CD4-positive, alpha-beta T cell treated with Interleukin-1 beta for 1 hour (primary cell): ENCODE measurements at places on chromosomes 4 and X.

DNA sequence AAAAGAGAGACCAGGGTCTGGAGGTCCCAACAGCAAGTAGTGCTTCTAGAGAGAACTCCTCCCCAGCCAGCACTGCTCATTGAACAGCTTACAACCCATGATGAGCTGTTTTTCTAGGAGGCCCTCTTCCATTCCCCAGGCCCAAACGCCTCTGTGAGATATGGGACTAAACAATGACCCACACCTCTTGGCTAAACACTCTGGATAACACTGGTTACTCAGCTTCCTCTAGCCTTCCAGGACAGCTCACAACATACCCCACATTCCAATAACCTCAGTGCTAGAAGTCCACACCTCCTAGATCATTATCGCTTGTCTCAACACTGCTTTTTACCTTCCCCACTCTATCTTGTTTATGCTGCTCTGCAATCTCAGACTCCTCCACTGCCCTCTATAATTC lies 35.4 kb upstream of the PGRMC2 start:
- DNase-seq: no peak

DNA sequence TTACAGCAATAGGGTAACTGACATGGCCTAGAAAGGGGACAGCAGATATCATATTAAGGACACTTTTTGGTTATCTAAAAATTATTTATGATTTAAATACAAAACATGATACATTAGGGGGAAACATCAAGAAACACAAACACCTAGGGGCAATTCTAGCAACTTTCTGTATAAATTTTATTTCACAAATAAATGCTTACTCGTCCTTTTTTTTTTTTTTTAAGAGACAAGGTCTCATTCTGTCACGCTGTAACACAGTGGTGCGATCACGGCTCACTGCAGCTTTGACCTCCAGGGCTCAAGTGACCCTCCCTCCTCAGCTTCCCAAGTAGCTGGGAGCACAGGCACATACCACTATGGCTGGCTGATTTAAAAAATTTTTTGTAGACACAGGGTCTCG lies 151.8 kb upstream of the BCOR start:
- no peak for DNase-seq

- no peak for DNase-seq
Observed at GRCh38 chrX:6244666-6245065, 16.0 kb upstream of the NLGN4X start.

DNA sequence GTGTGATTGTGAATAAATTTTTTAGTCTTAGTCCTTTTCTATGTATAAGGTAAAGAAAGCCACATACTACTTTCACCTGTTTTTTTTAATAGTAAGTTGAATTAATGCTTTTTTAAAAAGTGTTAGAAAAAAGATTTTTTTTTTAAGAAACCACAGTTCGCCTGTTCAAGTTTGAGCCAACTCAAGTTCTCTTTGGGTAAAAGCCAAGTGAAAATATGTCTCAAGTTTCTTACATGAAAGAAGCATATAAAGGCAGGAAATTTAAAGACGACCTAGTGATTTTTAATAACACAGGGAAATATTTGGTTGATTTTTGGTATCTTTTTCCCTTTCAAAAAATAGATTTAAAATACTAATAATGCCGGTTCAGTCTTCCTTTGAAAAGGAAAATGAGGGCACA lies 369.9 kb upstream of the NR3C2 start:
- no peak for DNase-seq

DNA sequence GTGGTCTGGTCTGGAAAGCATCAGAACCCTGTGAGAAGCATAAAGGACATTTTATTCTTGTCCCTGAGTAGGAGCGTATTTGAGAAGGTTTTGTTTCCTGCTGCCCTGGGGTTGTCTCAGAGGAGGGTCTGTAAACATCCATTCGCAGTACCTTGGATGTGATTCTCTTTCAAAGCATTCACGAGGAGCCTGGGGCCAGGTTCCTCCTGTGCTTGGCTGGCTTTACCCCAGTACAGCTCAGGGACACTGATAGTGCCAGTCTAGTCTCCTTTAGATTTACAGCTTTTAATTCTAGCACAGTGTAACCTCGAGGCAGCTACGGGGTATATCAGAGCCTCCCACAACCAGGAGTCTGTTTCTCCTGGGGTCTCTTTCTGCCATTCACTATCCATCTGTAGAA lies 2.7 kb downstream of the CLRN2 start:
- no peak for DNase-seq

DNA sequence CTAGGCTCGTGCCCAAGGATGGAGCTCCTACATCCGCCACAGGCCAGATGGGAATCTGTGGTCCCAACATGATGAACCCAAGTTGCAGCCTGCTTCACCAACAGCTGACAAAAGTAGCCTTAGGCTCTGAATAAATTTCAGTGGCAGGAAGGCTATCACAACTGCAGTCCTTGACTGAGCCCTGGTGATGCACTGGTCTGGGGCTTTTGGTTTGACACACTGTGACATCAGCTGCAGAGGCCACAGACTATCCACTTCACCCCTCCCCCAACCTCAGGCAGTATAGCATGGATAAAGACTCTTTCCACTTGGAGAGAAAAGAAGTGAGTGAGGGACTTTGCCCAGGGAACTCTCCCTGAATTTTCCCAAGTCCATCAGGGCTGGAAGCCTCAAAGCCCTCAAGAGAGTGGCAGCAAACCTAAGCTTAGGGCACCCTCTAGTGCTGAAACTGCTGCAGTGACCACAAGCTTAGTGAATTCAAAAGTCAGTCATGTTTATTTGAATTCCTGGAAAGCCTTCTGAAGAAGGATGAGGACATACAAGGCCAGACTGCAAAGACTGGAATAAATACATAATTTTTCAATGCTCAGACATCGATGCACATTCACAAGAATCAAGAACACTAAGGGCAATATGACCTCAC lies 135.0 kb upstream of the TENT5D start:
- no peak for DNase-seq

DNA sequence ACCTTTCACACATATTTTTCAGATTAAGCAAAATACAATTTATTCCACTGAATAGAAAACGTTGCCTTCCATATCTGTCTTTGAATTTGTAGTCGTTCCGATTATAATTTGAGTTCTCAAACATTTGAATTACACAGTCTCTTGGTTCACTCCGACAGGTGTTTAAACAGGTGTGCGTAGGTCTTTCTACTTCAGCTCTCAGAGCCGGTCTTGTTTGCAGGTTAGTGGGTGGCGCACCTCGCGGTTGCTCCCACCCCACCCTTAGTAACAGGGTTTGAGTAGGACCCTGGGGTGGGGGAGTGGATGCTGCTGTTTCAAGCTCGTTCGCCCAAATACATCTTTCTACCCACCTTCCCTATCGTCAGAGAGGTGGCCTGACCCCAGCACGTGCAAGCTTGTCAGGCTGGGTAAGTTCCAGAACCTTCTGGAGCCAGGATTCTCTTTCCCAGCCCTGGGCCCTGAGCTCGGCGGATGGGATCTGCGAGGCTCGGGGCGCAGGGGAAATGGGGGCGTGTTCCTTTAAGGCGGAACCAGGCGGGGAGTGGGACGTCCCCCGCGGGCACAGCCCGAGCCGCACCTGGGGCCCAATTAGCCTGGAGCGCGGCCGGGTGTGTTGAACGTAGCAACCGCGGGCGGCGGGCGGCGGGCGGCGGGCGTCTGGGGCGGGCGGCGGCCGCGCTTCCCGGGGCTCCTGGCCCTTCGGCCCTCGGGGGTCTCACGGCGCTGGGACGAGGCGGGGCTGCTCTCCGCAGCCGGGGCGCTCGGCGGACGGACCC lies at the start of gene FAM149A:
Gene FAM149A, plus strand, starts transcription at position 591 of the 776 bp plus-strand sequence.
- DNase-seq: peak; percentile 37

- no peak for DNase-seq
Observed at GRCh38 chr4:10734697-10735096, 50.1 kb upstream of the CLNK start.

- no peak for DNase-seq
Observed at GRCh38 chr4:54065282-54066087, 1.1 kb upstream of the CHIC2 start.

DNA sequence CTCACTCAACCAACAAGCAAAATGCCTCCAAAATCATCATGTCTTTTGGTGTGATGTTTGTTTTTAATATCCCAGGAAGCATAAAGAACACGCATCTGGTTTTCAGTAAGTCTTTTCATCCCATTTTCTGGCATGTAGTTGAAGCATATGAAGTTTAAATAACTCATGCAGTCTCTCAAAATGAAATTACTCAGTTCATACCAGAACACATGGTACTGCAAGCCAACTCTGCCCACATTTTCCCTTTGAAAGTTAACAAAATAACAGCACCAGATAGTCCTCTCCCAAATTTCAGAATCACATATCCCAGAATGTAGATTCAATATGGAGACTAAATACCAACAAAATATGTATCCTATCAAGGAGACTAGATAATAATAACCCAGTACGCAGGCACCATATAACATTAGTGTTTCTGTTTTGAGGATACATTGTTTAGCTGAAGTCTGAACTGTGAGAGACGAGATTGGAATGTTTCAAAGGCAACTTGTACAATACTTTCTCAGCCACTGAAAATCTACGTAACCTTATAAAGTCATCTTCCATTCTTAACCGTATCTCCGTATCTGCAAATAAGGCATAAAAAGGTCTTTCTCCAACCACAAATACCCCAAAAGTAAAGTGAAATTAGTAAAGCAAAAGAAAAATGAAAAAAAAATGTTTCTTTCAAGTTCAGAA lies 23.1 kb downstream of the CORIN start:
- DNase-seq: no peak

DNA sequence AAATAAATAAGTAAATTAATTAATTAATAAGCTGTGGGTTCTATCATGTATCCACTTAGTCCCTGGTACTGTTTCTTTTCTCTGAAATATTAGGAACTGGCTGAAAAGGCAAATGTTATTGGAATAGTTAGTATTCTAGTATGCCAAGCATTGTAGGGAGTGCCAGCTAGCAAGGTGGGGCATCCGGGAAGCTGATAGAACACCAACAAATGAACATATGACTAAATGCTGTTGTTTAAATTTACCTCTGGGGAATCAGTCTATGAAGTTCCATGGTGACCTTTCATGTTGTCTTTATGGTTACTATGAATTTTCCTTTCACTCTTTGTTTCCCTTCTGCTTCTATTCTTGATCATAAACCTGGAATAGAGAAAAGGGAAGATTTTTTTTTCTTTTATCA lies 32.7 kb downstream of the NUDT6 start:
- no peak for DNase-seq

DNA sequence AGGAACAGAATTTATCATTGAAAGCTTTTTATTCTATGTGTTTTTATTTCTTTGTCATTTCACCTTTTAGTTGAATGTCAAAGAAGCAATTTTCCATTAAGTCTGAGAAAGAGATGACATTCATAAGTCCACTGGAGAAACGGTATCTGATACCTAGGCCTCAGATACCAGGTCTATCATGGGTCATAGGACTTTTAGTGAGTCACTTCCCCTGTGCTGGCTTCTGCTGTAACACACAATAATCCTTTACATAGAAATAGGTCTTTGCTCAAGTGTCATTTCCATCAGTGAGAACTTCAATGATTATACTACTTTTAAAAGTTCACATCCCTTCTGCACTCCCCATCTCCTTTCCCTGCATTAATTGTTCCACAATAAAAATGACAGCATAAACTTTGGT lies 125.5 kb upstream of the ARMCX2 start:
- DNase-seq: no peak

GRCh38 chr4:70704215-70704930 lies 16.0 kb downstream of the UTP3 start:
- peak; percentile 66 for DNase-seq

DNA sequence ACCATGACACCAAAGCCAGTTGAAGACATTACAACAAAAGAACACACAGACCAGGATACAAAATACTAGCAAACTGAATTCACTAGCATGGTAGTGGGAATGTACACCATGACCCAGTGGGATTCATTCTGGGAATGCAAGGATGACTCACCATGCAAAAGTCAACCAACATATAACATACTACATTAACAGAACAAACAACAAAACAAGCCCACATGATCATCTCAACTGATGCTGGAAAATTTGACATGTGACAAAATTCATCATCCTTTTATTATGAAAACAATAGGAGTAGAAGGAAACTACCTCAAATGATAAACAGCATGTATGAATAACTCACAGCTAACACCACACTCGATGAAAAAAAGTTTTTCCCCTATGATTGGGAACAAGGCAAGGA lies 190.2 kb downstream of the DCLK2 start:
- no peak for DNase-seq

- DNase-seq: no peak
Observed at GRCh38 chrX:13180807-13181206, 136.4 kb upstream of the FAM9C start.

DNA sequence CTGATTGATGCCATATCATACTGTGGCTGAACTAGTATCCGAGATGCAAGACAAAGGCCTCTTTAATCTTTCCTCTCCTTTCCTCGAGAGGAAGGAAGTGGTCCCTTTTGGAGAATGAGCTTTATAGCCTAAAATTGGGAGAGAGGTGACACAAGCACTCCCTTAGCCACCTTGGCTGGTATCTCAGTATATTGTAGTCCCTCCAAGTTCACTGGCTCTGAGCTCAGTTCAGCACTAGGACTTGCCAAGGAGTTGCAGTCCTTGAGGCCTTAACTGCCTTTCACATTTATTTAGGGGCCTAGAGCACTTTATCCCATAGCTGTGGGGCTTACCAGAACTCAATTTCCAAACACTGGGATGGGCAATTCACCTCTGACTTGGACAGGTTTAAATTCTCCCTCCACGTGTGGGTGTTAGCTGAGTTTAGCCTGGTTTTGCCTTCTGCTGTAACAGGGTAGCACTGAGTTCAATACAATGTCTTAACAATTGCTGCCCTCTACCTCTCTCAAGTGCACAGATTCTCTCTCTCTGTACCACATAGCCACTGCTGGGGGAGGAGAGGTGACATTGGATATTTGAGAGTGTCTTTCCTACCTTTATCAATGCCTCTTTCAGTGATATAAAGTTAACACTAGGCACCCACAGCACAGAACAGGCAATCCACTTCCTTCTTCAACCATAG lies 216.4 kb downstream of the TECRL start:
- no peak for DNase-seq

DNA sequence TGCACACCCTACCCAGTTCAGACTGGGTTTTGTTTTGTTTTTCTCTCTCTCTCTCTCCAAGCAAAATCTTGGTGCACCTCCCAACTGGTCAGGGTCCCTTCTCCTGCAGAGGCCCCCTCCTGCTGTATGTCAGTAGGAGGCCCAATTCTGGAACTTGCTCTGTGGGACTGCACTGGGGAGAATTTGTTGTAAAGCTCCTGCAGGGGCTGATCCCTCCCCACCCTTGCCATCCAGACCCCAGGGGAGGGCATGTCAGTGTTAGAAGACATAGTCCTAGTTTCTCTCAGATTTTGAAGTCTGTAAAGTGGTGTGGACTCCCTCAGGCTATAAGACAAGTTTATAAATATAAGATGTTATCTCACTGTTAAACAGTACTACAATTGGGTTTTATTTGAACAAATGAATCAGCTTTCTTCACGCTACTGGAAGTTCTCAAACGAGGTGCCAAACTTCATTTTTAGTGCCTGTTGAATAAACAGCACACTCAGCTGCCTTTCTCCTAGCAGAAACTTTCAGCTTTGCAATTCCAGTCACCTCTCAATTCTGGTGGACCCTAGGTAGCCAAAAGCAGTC lies 88.6 kb upstream of the FRMPD3 start:
- no peak for DNase-seq

DNA sequence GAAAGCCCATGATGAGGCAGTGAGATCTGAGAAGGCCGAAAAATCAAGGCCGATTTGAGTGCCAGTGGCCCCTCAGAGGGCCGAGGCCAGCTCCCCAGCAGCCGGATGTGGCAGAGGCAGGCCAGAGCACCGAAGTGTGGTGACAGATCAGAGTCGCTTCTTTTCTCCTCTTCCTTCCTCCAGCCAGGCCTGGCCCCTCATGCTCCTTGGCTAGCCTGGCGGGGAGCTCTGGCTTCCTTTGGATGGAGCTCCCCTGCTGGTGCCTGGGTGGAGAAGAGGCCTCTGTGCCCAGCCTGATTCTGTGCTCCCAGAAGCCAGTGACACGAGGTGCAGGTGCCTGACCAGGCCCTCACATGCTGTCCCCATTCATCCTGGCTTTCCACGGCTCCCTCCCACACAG lies 127.2 kb upstream of the PABPC4L start:
- no peak for DNase-seq
